ENCODE measurements at places on chromosomes 4 and X.

DNA sequence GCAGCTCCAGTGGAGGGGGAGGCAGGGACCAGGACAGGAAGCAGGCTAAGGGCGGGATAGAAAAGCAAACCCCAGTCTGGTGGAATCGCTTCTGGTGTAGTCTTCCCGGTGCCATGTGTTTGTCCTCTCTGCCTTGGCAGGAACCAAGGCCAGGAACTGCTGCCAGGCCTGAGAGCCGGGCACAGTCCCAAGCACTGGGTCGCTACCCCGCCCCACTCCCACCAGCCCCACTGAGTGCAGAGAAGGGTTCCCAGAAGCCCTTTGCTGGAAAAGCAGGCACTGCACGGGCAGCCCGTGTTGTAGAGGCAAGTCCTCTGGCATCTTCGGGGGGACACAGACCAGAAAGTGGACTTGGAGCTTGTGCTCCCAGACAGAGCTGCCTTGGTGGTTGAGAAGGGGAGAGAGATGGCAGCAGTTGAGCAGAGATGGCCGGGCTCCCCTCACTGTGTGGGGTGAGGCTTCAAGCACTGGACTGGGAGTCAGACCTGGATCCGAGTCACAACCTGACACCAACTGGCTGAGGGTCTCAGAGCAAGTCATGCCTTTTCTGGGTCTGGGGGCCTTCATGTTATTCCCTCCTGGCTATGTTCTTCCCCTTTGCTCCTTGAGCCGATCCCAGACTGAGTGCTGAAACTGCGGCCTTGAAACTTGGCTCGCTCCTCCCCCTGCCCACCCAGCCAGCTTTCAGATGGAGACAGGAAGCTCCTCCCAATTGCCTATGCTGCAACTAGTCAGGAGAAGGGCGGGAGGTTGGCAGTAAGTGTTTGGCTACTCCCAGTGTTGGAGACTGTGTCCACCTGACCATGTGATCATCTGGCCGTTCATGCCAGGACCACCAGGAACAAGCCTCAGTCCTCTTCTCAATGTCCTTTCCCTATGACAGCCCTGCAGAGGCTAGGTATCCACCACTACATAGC is 59.7 kb upstream of the MTM1 start:
- DNase-seq: no peak

DNA sequence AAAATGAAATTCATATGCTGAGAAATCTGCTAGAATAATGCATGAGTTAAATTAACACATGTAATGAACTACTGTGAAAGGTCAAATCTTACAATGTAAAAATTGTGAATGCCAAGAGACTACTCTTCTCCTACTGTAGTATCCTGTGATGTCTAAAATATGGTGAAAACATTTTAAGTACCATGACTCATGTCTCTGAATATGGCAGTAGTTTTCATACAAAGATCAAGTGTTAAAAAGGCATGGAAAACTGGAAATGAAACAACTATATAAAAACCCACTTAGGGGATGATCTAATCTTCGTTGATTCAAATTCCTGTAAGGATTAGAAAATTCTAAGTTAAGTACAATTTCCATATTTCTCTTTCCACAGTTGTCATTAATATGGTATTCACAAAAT is 221.3 kb downstream of the PPP3CA start:
- no peak for DNase-seq

DNA sequence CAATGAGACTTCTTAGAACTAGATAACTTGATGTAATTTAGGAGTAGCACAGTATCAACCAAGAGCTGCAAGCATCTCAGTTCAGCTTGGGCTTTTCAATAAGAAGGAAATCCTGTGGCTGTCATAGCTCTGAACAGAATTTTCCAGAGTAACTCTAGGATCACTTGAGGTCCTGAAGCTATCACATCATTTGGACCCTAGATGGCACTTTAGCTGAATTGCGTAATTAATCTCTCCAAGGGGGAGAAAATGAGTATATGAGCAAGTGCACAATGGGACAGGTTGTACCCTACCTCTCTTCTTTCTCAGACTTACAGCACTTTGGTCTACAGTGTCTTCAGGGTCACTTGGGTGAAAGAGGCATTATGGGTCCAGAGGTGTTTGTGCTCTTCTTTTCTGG is 45.2 kb downstream of the SLC4A4 start:
- no peak for DNase-seq

GRCh38 chrX:42188730-42189129 is 265.4 kb upstream of the CASK start:
- no peak for DNase-seq

DNA sequence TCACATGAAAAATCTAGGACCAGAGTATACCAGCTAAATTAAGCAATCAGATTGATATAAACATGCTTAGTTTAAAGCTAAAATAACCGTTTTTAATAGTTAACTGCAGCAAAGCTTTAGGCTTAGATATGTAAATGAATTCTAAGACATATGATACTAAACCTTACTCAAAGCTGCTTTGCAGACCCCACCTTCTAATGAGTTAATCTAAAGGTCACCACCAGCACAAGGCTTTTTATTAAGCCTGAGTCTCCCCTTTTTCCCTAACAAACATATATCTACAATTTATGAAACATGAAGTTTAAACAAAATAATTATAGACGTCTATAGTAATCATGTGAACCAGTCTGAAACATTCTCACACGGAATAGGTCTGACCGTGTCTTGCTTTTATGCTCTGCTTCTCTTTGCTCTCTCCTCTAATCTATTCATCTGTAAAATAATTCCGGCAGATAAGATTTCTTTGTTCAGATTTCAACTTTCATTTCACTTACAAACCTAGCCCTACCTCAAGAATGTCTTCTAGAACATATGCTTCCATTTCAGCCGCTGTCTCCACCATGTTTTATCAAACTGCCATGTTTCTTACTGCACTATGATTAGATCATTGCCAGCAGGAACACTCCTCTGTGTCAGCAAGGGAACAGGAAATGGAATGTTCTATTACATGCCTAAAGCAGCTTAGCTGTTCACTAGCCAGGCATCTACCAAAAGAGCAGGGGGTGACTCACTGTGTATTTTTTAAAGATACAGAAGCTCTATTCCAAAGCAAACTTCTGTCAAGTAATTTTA is 35.9 kb downstream of the ANKRD17 start:
- peak; percentile 83 for DNase-seq

DNA sequence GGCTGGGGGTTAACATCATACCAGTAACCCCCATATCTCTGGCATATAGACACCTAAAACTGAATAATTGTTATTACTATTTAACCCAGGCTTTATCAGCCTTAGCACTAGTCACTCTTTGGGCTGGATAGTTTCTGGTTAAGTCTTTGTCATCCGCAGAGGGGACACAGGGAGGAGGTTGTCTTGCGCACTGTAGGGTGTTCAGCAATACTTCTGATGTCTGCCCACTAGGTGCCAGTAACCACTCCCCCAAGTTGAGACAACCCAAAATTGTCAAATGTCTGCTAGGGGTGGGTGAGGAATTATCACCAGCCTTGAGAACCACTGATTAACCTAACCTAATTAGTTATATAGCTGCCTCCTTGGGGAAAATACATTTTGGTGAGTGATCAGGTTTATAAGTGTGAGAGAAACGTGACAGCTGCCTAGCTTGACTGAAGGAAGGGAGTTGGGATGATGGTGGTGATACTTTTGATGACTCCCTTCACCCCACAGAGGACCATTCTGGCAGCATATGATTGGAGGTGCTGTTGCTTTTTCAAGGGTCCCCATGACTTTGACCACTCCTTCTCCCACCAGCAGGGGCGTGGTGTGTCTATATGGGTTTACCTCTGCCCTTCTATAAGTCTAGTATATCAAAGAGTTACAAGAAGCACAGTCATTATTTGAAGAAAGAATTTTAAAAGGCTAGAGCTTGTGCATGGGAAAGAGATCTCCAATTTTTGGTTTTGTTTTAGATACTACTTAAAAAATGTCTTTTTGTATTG is 140.9 kb downstream of the STIM2 start:
- no peak for DNase-seq

GRCh38 chrX:46770817-46771163 is 11.9 kb upstream of the SLC9A7 start:
- peak; percentile 55 for DNase-seq

DNA sequence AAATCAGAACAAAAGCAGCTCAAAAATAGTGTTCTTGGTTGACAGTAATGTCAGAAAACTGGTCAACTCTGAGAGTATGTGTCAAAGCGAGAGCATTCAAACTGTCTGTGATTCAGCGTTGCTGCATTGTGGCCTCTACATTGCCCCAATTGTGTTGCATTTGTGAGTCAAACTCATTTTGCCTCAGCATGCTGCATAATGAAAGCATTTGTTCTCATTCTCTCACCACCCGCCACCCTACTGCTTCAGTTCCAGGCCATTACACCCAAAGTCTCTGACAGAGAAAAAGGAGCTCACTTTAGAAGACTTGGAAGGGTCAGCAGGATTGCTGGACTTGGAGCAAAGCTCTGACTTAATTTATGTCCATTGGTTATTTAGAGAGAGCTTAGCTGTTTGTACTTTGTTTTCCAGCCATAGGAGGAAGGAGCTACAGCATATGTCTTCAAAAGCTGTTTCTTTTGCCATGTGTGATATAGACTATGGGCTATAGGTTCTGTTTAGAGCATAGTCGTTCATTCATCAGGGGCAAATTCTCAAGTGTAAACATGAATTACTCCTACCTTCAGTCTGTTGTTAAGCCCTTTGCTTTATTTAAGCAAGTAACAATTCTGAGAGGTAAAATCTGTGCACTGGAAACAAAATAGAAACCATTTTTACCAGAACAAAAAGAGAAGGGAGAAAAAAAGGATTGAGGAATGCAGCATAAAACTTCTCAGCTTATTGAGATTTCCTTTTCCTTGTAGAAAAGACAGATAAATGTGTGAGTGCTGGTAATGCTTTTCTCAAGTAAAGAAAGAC is 153.4 kb upstream of the ANK2 start:
- no peak for DNase-seq

Data from RWPE1 (cell line).